ENCODE measurements at places on chromosomes 1 and 21.

- peak; percentile 83 for DNase-seq
Observed at GRCh38 chr1:30782361-30783255, 25.0 kb upstream of the LAPTM5 start.

GRCh38 chr1:68221001-68221979 is 11.0 kb downstream of the WLS start:
- no peak for DNase-seq

DNA sequence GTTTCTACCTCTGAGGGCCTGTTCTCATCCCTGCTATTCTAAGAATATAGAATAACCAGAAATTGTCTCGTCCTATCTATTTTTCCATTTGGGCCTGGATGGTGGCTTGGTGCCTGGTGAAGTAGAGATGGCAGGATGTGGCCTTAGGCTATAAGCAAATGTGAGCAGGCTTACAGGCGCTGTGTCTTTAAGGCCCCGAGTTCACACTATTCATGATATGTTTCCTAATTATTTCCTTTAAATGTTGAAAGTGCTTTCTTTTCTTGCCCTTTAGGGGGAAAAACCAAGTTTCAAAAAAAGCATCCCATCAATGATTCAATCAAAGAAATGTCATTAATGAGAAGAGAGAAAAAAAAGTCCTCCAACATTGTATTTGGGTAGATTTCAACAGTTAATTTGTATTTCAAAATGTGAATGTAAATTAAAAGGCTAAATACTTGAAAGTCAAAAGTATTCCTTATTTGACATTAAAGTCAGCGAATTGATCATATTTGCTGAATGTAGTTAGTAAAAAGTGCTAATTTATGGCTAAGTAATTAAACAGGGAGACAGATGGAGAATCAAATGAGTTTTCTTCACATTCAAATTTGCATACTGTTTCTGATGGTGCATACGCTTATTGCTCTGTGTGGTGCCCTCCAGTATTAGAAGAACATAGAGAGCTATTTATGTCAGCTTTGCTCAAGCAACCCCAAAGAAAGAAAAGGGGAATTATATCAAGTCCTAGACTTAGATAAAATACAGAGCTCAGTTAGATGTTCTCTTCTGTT is 34.0 kb upstream of the HUNK start:
- DNase-seq: no peak

DNA sequence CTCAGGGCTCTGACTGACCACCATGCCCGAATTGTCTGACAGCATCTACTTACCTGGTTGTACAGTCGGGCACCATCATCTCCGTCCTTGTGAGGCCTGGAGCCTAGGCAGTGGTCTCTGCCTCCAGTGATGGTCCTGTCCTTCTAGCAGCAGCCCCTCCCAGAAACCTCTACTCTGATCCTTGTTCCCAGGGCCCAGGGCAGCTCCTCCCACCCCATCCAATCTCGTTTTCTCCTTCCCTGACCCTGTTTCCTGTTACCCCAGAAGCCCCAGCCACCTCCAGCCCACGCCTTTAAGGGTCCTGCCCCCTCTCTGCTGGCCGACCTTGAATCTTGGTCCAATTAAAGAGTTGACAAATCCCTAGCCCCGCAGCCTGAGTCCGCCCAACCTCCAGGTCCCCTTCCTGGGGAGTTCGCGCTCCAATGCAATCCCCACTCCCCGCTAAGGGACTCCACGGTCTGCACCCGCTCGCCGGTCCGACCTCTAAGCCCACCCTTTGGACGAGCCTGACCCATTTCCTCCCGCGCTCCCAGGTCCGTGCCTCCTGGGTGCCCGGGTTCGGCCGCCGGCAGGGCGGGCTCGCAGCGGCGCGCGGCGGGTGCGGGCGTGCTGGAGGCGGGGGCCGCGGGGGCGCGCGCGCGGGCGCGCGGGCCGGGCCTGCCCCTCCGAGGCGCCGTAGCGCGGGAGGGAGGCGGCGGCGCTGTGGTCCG is at the start of gene B4GALT2:
B4GALT2 (plus strand) TSS at position 660 of the 710 bp plus-strand sequence. CDS start 1,951 bp downstream, outside the sequence.
- peak; percentile 83 for DNase-seq

GRCh38 chr1:9539829-9540550 is 725 bp downstream of the SLC25A33 start:
- peak; percentile 65 for DNase-seq

GRCh38 chr21:35204850-35205541 is 155.9 kb upstream of the RUNX1 start:
- DNase-seq: peak; percentile 63

GRCh38 chr1:33608825-33609400 is 136.5 kb downstream of the ZSCAN20 start:
- DNase-seq: no peak

GRCh38 chr1:204299814-204300365 is 59.8 kb downstream of the PLEKHA6 start:
- DNase-seq: no peak

GRCh38 chr1:12188115-12188514 is 21.3 kb downstream of the TNFRSF1B start:
- no peak for DNase-seq

DNA sequence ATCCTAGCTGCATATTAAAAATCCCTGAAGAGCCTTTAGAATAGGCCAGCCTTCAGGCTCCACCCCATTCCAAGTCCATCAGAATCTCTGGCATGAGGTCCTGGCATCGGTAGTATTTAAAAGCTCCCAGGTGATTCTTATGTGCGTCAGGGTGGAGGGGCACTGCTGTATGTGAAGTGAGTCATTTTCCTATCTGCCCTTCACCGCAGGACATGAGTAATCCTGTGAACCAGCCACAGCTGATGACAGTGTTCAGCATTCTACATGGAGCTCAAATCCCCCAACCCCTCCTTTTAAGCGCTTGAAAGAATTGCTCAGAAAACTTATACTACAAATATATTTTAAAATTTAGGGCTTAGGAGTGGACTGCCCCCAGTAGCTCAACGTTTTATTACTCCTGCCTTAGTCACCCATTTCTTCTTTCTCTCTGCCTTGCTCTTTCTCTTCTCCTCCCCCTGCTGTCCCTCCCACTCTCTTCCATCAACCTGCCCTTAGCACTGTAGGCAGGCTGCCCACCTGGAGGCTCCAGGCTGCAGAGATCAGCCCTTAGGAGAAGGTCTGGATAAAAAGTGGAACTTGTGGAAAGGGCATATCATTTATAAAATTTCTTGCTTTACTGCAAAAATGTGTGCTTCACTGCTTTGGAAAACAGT is 73.8 kb upstream of the ZNF281 start:
- no peak for DNase-seq

DNA sequence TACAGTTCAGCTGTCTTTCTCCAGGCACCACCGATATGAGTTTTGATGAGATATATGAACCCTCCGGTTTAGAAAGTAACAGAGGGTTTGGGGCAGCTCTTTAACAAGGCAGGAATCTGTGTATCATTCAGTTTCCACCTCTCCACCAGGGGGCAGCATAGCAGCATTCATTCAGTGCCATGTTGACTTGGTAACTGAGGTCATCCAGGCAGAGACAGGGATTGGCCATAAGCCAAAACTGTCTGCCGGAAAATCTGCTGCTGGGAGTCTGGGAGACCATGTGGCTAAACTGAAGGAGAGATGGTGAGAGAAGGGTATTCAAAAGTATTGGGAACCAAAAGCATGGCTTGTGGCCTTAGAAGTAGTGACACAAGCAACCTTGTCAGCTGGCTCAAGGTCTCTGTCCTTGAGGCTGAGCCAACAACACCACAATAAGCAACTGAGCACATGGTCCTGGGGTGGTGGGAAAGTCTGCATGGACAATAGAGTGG is 98.5 kb downstream of the LMX1A start:
- peak; percentile 74 for DNase-seq

GRCh38 chr21:26491663-26492062 is 81.4 kb downstream of the CYYR1 start:
- no peak for DNase-seq

DNA sequence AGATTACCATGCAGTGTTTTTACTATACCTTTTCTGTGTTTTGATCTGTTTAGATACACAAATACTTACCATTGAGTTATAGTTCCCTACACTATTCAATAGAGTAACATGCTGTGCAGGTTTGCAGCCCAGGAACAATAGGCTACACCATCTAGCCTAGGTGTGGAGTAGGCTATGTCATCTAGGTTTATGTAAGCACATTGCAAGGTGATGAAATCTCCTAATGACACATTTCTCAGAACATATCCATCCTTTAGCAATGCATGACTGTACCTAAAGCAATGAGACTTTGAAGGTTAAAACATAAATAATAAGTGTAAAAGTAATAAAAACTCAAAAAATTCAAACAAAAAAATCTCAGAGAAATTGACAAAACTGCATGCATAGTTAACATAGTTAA is 358.6 kb downstream of the USH2A start:
- DNase-seq: no peak

DNA sequence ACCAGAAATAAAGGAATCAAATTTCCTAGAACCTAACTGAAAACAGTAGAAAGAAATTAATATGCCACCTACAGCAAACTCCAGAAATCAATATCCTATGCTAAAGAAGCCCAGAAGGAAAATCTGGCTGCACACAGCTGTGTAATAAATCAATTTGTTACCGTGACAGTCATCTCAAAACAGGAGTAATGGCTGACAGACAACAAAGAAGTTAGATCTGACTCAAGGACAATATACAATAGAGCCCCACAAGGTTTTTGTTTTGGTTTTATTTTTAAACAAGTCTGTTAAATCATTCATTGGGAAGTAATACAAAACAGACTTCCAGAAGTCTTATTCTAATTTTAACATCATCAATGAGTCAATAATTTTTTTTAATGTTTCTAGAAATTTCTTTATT is 168.4 kb downstream of the RERE start:
- DNase-seq: no peak

- DNase-seq: no peak
Observed at GRCh38 chr1:75797606-75798216, 1.0 kb downstream of the MSH4 start.

GRCh38 chr1:150282558-150282958 is 204 bp downstream of the CIART start:
- DNase-seq: no peak

DNA sequence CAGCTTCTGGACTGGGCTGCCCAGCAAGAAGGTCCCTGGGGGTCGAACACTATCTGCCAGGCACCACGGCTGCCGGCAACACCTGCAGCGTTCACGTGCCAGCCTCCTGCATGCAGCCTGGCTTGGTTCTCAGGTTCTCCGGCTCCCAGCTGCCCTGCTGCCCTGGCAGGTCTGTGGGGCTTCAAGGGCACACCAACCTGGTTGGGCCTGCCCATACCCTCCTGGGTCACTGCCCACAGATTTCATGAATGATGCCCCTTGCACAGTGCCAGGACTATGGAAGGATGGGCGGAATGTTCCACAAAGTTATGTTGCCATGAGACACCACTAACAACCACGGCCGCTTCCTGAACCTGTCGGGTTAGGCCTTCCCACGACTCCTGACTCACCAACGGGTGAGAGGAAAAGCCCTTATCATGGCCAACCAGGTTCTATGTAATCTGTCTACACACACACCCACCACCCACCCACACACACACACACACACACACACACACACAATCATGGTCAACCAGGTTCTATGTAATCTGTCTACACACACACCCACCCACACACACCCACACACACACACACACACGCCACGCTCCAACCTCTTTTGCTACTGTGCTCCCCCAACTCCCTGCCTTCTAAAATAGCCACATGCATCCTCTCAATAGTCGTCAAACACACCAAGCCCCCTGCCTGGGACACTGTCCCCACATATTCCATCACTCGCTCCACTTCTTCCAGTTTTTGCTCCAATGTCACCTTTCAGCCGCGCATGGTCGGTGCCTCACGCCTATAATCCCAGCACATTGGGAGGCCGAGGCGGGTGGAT is 32.2 kb downstream of the HSPG2 start:
- peak; percentile 63 for DNase-seq

GRCh38 chr1:152071123-152071522 is 17.7 kb downstream of the TCHHL1 start:
- DNase-seq: no peak

- DNase-seq: peak; percentile 78
Observed at GRCh38 chr1:205543351-205544301, 39.2 kb downstream of the CDK18 start.

DNA sequence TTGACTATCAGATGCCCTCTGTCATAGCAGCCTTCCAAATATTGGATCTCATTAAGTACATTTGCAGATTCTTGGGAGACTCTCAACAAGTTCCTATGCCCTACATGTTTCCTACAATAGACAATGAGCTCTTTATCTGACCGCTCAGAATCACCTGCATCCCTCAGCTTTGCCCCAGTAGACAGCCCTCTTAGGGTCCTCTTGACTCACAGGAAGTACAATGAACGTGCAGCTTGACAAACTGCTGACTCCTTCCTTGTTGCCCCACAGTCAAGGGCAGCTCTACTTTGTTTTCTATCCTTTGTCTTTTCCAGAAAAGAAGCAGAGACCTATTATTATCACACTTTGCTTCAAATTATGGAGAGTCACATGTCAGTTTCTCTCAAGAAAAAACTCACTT is 27.6 kb downstream of the SLC44A5 start:
- DNase-seq: no peak

DNA sequence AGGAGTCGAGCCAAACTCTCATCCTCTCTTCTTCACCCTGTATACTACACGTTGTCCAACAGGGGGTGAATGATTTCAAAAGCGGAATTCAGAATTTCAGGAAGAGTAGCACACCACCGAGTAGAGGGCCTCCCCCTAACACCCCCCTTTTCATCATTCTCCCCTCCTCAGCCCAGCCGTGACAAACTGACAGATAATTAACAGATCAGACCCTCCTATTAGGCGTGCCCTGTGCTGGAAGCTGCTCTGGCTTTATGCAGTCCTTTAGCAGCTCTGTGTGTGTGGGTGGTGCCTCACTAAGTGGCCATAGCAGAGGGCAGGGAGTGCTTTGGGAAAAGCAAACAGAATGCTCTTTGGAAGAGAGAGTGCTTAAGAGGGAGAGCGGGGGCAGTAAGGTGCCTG is 44.3 kb downstream of the PEX14 start:
- no peak for DNase-seq

DNA sequence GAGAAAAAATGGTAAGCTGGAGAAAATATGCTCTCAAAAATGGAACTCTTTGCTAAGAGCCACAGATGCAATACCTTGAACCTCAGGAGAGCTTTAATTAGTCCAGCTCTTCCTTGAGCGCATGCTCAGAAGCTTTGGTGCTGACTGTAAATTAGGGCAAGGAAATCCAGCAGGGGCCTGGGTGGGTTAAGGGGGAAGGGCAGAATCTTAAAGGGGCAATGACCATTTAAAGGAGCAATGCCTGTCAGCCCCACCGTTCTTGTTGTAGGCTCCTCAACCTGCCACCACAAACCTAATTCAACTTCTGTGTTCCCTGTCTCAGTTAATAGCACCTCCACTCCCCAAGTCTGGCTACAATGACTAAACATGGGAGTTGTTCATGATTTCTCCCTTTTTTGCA is 6.8 kb upstream of the SLC22A15 start:
- DNase-seq: no peak
